ENCODE measurements at places on chromosomes 2 and 18.

GRCh38 chr2:24245986-24246776 is 71.3 kb downstream of the FAM228A start:
- no peak for DNase-seq

DNA sequence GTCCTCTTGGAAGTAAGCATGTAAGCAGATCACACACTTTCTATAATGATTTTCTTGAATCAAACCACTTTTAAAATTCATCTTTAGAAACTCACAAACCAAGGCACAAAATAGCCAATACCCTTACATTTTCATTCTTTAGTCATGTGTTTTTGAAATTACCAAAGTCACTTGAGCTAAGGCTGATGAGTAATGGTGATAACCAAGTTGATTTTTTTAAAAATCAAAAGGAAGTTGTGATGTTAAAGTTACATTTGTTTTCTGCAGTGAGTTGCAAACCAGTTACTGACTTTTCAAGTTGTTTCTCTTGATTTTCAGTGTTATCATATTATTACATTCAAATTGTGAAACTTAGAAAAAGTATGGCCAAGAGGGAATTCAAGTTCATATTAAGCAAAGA is 21.5 kb upstream of the IL18RAP start:
- no peak for DNase-seq

DNA sequence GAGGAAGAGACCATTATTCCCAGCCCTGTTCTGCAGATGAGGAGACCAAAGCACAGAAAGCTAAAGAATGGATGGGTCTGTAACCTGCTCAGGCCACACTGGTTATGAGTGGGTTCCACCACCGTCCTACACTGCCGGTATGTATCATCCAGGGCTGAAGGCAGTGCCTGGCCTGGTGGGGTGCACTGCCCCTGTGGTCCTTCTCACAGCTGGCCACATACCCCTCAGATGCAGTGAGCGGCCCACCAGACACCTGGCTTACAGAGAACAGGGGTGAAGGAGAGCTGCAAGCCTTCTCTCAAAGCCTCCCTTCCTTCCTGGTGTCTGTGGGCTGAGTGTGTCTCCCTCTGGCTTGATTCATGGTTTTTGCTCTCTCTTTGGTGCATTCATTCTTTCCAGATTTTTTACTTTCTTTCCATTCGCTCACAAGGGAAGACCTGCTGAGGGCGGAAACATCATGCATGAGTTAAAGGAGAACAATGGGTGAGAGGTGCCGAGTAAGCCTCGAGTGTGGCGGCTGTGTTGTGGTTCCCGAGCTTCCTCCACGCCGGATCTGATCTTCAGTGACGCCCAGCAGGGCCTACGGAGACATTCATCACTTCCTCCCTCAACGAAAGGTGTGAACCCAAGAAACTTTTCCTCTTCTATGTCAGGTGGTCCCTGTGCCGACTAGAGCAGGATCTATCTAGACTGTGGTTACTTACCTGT is 62.1 kb upstream of the REL start:
- peak; percentile 76 for DNase-seq

GRCh38 chr2:47890711-47891368 is 15.5 kb downstream of the FBXO11 start:
- DNase-seq = no peak

- DNase-seq = no peak
Observed at GRCh38 chr2:30216157-30216556, 15.2 kb upstream of the LBH start.

DNA sequence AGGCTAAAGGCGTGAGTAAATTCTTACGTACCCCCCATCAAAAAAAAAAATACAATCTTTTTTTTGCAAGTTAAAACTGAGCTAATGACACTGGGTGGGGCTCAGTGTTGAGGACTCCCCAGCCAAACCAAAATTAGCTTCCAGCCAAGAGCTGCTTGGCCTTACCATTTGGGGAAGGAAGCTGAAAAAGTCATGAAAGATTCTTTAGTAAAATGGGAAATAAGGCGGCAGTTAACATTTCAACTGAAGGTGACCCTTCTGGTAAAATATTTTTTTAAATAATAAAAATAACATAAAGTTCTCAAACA is 16.4 kb downstream of the SMAD7 start:
- DNase-seq = no peak

GRCh38 chr2:117714745-117715417 is 99.6 kb upstream of the DDX18 start:
- no peak for DNase-seq

GRCh38 chr2:199462956-199463692 is 5.4 kb upstream of the SATB2 start:
- DNase-seq = peak; percentile 74

DNA sequence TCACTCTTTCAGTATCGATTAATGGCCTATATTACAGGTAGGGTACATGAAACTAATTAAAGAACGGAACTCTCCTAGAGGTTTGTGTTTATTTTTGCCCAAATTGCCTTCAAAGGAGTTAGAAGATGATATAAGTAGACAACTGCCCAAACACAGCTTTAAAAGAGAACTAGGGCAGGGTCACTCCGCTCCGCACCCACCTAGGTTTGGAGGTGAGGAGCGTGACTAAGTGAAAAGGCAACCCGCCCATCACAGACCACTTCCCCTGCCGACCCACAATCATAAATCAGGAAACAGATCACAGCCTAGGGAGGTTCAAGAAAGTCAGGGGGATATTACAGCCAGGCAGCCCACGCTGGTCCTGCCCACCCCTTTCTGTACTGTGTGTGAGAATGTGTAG is 166.7 kb downstream of the C1D start:
- no peak for DNase-seq

DNA sequence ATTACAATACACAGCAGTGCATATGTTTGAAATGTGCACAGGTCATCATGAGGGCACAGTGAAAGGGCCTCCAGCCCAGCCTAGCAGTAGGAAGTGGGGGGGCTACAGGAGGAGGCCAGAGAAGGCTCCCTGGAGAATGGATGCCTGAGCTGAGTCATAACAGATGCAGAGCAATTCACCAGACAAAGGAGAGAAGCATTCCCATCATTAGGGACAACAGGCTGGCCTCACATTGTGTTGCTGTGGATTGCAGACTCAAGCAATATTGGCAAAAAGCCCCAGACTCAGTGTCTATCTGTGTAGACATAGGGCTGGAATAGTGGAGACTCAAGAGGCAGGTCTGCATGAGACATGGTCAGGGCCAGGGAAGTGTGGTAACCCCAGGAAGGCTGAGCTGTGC is 329.9 kb downstream of the DLGAP1 start:
- DNase-seq = no peak
